ENCODE measurements at places on chromosomes 2 and 18.

- no peak for DNase-seq
Observed at GRCh38 chr2:216119986-216120385, 10.8 kb downstream of the XRCC5 start.

- DNase-seq: no peak
Observed at GRCh38 chr2:183390109-183390508, 265.9 kb downstream of the NUP35 start.

GRCh38 chr2:134167015-134167414 lies 86.9 kb upstream of the MGAT5 start:
- no peak for DNase-seq

- no peak for DNase-seq
Observed at GRCh38 chr2:73982140-73982617, 2.5 kb upstream of the TET3 start.

Measured in activated CD8-positive, alpha-beta memory T cell treated with anti-CD3 and anti-CD28 coated beads for 24 hours (primary cell).